Activated CD4-positive, alpha-beta T cell treated with anti-CD3 and anti-CD28 coated beads for 24 hours (primary cell): ENCODE measurements at places on chromosomes 16 and 17.

- no peak for DNase-seq
Observed at GRCh38 chr17:40535924-40536294, 29.4 kb downstream of the CCR7 start.

DNA sequence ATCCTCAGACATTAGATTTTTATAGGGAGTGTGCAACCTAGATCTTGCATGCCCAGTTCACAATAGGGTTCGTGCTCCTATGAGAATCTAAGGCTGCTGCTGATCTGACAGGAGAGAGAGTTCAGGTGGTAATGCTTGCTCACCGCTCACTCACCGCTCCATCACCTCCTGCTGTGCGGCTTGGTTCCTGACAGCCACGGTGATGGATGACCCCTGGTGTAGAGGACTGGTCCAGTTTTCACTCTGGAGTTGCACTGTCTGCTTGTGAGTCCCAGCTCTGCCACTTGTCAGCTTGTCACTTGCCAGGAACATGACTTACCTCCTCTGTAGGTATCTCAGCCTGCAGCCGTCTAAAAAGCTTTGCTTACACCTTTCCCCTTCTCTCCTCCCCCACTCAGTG, 214.6 kb downstream of the SNX29 start:
- no peak for DNase-seq

DNA sequence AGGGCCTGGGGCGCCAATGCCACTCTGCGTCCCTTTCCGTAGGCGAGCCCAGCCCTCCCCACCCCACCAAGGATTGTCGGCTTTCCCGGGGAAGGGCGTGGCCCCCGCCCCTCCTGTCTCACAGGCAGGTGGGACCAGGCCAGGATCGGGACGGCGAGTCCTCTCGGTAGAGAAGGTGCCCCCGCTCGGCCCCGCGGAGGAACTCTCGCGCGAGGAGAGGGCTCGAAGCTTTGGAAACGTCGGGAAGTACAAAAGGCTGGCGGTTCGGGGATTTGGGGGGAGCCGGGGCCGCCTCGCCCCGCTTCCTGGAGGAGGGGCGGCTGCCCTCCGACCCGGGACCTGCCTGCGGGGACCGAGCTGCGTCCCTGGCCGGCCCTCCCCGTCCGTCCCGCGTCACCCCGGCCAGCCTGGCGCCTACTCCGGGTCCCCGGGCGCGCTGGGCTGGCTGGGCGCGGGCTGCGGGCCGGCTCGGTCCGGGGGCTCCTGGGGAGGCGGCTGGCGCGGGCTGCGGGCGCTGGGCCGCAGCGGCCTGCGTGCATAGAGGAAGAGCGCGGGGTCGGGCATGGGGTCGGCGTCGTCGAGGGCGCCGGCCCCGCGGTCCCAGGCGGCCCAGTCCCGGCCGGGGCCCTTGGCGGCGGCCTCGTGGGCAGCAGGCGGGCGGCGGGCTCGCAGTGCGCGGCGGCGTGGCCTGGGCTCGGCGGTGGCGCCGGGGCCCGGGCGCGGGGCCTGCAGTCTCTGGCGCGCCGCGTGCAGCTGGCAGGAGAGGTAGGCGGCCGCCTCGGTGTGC, 12.6 kb upstream of the CLUH start:
- DNase-seq, result no peak

DNA sequence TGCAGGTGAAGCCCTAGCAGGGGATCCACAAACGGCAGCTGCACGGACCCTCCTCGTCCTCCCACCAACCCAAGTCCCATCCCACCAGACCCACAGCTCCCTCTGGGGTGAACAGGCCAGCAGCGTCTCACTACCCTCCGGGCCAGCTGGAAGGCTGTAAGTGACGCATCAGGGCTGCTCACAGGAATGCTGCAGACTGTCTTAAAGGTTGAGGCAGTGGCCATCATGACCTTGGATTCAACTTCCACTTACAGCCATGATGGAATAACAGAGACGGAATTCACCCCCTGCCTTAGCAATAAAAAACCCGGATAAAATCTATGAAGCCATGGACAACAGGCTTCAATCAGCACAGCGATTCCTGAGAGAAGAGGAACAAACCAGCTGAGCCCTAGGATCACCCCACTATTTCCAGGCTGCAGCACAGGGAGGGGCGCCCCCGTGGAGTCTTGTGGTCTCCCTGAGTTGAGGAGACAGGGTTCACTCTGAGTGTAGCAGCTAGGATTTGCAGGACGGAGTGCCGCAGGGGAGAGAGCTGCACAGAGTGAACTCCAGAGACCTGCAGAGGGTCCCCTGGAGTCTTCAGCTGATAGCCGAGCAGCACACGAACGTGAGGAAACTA, 10.5 kb downstream of the FAM83G start:
- DNase-seq, result no peak

GRCh38 chr16:19524616-19525384, 1.1 kb downstream of the CCP110 start:
- DNase-seq, result no peak

- DNase-seq, result no peak
Observed at GRCh38 chr17:35742896-35743477, 10.1 kb downstream of the GAS2L2 start.

DNA sequence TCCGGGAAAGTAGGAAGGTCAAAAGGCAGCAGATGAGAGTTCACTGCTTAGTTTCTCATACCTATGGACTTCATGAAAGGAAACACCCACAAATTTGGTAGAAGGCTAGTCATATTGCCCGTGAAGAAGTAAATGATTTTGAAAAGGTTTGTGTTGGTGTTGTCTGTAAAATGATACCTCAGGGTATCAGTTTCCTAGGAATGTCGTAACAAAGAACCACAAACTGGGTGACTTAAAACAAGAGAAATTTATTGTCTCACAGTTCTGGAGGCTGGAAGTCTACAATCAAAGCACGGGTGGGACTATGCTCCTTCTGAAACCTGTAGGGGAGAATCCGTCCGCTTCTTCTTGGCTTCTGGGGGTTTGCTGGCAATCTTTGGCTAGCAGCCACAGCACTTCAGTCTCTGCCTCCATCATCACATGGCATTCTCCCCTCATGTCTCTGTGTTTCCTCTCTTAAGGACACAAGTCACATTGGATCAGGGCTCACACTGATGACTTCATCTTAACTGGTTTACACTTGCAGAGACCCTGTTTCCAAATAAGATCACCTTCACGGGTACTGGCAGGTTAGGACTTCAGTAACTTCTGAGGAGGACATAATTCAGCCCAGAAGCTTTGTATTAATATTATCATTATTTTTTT, 2.0 kb upstream of the NAE1 start:
- DNase-seq, result no peak

- no peak for DNase-seq
Observed at GRCh38 chr16:9821970-9822369, 360.3 kb downstream of the GRIN2A start.

DNA sequence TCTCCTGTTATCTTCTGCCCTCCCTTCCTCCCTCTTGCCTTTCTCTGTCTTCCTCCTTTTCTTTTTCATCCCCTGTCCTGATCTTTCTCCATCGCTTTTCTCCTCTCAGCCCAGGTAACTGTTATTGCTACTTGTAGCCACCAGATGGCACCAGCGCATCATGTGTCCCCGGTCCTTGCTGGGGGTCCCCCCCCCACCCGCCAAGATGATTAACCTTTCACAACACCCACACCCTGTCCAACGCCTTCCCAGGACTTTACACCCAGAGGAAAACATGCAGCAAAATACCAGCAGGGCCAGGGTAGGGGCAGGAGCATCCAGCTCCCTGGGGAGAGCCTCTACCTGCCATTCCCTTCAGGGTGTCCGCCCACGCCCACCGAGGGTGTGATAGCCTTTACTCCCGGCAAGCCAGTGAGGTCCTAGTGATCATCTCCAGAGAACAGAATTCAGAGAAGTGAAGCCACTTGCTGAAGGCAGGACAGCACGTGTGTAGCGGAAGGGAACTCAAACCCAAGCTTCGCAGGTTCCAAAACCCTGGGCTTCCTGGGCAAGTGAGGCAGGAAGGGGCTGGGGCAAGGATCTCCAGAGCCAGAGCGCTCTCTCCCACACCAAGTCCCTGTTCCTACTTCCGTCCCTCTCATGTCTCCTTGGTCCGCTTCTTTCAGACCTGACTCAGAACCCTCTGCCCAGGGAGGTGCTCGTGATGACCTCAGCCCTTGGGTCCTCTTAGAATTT, 13.4 kb upstream of the TAC4 start:
- peak; percentile 41 for DNase-seq

- DNase-seq, result no peak
Observed at GRCh38 chr16:85637061-85637807, 24.1 kb downstream of the GSE1 start.

GRCh38 chr16:56606071-56606475, 2.3 kb upstream of the MT2A start:
- DNase-seq, result no peak

DNA sequence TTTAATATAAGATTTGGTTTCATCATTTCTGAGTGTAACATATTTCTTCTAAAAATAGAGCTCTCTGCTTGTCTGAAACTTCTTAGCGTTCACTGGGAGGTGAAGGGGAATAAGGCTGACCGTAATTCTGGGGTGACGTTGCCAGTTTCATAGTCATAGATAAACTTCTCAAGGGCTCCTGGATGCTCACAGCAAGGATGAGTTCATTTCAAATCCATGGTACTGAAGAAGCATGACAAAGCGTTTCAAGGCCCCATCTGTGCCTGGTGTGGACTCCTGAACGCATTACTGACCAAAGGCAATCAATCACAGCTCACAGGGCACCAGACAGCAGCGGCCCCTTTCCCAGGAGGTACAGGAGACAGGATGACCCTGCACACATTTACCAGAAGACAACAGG, 12.0 kb upstream of the EVPL start:
- DNase-seq, result no peak

DNA sequence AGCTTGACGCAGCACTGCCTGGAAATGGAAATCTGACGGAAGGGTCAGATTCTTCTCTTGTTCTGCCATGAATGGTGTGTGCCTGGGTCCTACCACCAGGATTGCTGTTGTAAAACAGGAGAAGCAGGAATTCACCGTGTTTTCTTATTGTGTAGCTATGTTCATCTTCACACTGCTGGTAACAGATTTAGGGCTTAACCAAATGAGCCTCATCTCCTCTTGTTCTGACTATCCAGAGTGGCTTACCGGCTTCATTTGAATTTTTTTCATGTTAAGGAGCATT, 97.3 kb upstream of the CHMP6 start:
- no peak for DNase-seq

DNA sequence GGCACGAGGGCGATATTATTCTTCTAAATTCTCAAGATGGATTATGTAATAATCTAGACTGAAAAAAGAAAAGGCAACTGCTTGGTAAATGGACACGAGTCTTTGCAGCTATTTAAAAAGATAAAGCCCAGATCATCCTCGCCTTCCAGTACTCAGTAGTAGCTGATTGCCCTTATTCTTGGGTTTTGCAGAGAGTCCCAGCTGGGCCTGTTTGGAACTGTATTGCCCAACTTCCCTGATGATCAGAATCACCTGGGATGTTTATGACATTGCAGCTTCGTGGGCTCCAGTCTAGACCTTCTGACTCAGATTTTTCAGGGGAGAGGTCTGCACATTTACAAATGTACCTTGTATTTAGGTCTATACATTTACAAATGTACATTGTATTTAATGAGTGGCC, 213.5 kb downstream of the RAB11FIP4 start:
- no peak for DNase-seq

GRCh38 chr16:85728879-85729278, 22.0 kb downstream of the C16orf74 start:
- no peak for DNase-seq

DNA sequence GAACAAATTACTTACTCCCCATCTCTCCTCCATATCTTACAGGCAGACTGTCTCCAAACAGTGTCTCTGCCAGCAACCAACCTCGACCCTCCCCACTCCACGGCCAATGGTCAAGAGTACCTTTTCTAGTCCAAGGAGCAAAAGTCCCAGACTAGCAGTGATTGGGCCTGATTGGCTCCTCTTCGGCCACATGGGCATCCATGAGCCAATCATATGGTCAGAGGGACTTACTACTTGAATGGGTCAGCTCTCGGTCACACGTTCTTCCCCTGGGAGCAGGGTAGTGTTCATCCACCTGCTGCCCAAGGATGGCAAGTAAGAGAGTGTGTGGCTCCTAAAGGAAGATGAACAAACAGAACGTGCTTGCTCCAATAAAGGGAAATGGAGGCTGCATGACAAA, 84.6 kb downstream of the C16orf78 start:
- DNase-seq, result no peak

- no peak for DNase-seq
Observed at GRCh38 chr16:84827897-84828296, 8.1 kb downstream of the CRISPLD2 start.

DNA sequence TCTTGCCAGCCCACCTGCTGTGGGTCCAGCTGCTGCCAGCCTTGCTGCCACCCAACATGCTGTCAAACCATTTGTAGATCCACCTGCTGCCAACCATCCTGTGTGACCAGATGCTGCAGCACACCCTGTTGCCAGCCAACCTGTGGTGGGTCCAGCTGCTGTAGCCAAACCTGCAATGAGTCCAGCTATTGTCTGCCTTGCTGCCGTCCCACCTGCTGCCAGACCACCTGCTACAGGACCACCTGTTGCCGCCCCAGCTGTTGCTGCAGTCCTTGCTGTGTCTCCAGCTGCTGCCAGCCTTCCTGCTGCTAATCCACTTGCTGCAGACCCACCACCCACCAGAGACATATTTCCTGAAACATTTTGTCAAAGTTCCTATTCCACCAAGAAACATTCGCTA, 641 bp downstream of the KRTAP9-1 start:
- DNase-seq, result no peak

DNA sequence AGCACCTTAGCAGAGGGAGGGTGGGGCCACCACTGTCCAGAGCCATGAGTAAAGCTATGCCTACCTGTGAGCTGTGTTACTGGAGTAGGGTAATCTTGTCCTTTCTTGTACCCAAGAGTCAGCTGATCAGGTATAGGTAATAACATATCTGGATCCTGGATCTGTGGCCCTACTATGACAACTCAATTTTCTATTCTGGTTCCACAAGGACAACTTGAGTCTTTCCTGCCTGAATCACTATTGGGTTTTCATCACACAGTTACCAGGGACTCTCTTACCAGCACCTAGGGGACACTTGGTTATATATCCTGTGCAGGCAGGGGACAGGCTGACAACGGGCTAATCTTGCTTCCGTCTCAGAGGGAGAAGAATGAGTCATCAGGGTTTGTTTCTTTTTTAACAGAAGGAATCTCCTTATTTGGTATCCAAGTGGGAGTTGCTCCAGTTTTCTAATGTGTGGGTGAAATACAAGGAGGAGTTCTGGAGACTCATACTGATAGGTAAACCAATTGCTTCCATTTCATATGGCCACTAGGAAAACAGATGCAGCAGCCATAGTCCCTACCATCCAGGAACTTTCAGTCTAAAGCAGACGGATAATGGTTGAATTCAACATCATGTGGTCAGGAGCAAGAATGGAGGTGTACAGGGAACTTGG, 6.8 kb downstream of the ZNF267 start:
- DNase-seq, result no peak

DNA sequence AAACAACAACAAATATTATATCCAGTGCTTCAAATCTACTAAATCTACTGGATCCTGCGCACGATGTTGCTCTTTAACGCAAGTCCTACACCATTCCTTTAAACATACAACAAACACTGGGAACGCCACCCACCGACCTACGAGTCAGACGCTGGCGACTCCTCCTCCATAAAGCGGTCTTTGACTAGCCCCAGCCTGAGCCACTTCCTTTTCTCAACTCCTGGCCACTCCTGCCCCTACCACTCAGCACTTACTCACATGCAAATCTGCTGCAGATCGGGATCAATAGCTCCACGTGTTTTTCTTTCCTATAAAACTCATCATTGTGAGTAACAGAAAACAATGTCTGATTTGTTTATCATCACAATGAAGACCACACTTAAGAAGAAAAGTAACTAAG, 32.8 kb upstream of the MNT start:
- no peak for DNase-seq

- DNase-seq, result no peak
Observed at GRCh38 chr17:7217113-7217987, 2.3 kb downstream of the DLG4 start.
